ENCODE measurements at places on chromosomes 7 and 10.

GRCh38 chr7:171912-172515 is 20.4 kb upstream of the FAM20C start:
- no peaks in the 10 kb centered on the region for H3K4me1 ChIP-seq
- H3K36me3 ChIP-seq = no peaks in the 10 kb centered on the region
- DNase-seq = no peak

- H3K4me3 ChIP-seq = no peak overlapping the region
- no peaks in the 10 kb centered on the region for H3K27me3 ChIP-seq
- no peak for DNase-seq
Observed at GRCh38 chr10:125768219-125768855, 7.3 kb downstream of the MMP21 start.

GRCh38 chr10:109403551-109403950 is 519.8 kb downstream of the XPNPEP1 start:
- H3K36me3 ChIP-seq = no peaks in the 10 kb centered on the region
- no peak for DNase-seq
- H3K4me1 ChIP-seq = no peaks in the 10 kb centered on the region
- no peaks in the 10 kb centered on the region for H3K27me3 ChIP-seq
- no peak overlapping the region for H3K27ac ChIP-seq

- H3K4me3 ChIP-seq = no peak overlapping the region
- no peak overlapping the region for H3K27ac ChIP-seq
- peaks cover 22% of the 10 kb centered on the region for H3K4me1 ChIP-seq
- peaks cover 1% of the 10 kb centered on the region for H3K27me3 ChIP-seq
- no peaks in the 10 kb centered on the region for H3K36me3 ChIP-seq
- DNase-seq = no peak
Observed at GRCh38 chr7:114777288-114777687, 144.6 kb upstream of the MDFIC start.

DNA sequence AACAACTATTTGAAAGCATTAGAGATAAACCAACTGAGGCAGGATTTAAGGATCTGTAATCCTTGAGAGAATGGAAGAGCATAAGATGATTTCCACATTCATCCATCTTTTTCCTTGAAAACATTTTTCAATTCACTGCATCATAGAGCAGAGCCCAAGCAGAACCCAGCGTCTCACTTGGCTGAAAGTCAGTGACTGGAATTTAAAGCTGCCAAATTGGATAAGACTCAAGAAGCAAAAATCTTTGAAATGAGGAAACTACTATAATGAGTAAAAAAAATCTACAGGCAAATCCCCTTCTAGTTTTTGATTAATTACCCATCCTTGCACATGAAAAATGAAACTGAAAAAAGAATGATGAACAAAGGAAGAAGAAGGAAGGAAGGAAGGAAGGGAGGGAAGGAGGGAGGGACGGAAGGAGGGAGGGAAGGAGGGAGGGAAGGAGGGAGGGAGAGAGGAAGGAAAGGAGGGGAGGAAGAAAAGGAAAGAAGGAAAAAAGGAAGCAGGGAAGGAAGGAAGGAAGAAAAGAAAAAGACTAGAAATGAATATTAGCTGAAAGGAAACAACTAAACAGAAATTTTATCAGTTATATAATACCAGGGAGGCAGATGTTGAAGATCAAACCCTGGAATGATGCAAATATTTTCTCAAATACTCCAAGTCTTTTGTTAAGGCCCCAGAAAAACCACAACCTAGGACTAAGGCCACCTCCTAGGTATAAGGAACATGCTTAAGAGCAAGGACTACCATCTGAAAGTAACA is 336.3 kb upstream of the MAGI2 start:
- no peaks in the 10 kb centered on the region for H3K4me1 ChIP-seq
- no peak for DNase-seq
- H3K27ac ChIP-seq = no peak overlapping the region

GRCh38 chr10:68154211-68154497 is 44.9 kb downstream of the MYPN start:
- H3K4me3 ChIP-seq = no peak overlapping the region
- no peak overlapping the region for H3K27ac ChIP-seq
- no peaks in the 10 kb centered on the region for H3K27me3 ChIP-seq
- H3K4me1 ChIP-seq = peaks cover 8% of the 10 kb centered on the region
- H3K36me3 ChIP-seq = no peaks in the 10 kb centered on the region

DNA sequence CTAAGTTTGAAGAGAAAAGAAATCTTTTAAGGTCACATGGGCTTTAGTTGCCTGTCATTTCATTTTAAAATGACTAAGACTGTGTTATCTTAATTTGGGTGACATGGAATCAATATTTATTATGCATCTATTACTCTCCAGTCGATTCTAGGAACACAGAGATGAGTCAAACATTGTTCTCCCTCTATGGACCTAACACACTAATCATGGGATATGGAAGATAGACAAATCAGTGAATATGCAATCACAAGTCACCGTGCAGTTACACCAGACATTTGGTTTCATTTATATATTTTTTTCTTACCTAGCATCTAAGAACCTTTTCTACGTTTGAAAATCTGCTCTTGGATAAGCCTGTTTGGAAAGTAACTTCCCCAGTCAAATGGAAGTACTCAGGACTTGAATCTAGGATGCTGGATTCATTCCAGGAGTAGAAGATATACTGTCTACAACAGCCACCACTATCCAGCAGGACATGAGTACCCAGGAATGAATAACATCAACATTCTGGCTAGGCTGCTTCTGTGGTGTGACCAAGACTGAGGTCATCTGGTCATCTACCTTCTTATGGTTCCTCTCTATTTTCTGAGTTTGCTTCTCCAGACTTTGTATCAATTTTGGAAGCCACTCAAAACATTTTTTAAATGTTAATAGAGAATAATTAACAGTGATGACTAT is 902.9 kb upstream of the LRRN3 start:
- no peak overlapping the region for H3K27ac ChIP-seq
- no peaks in the 10 kb centered on the region for H3K27me3 ChIP-seq
- no peaks in the 10 kb centered on the region for H3K36me3 ChIP-seq
- H3K4me3 ChIP-seq = no peak overlapping the region
- no peak for DNase-seq
- no peaks in the 10 kb centered on the region for H3K4me1 ChIP-seq

DNA sequence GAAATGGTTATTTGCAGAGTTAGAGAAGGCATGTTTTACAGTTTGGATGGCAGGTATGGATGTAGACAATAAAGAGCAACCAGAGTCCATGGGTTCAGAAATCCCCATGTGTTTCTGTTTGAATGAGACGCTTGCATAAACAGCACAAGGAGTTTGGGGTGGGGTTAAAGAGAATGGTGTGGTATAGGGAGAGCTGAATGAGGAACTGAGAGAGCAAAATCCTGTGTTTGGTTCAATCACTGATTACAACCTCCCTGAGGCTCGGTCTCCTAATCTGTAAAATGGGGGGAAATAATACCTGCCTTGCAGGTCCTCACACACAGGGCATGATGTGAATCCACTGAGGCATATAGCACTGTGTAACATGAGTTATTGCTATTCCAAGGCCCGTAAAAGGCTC is 23.7 kb downstream of the CAV1 start:
- no peaks in the 10 kb centered on the region for H3K36me3 ChIP-seq
- no peak overlapping the region for H3K27ac ChIP-seq
- peaks cover 31% of the 10 kb centered on the region for H3K27me3 ChIP-seq
- DNase-seq = no peak
- H3K4me1 ChIP-seq = no peaks in the 10 kb centered on the region

GRCh38 chr7:100457033-100457432 is 7.0 kb downstream of the SPACDR start:
- H3K36me3 ChIP-seq = peaks cover 24% of the 10 kb centered on the region
- peaks cover 10% of the 10 kb centered on the region for H3K4me1 ChIP-seq
- H3K4me3 ChIP-seq = no peak overlapping the region
- no peak for DNase-seq

GRCh38 chr10:5089865-5090264 is 4.3 kb upstream of the AKR1C3 start:
- H3K36me3 ChIP-seq = no peaks in the 10 kb centered on the region
- H3K4me1 ChIP-seq = peaks cover 4% of the 10 kb centered on the region
- no peak overlapping the region for H3K27ac ChIP-seq

DNA sequence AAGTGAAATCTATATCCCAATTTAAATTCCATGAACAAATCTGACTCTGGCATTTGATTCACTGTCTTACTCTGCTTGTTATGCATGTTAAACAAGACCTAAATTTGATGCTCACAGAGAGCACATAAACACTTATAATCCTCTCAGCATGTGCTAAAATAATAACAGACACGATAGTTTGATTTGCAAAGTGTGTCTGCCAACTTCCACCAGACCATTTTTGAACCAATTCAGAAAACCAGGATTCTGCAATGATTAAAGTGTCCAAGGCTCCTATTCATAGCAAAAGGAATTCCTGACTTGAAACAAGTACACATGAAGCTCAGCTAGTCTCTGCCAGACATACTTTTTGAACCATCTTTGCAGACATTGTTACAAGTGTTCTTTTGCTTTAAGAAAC is 11.2 kb downstream of the RBM20 start:
- H3K27me3 ChIP-seq = peaks cover 30% of the 10 kb centered on the region
- DNase-seq = no peak
- H3K4me1 ChIP-seq = peaks cover 19% of the 10 kb centered on the region
- H3K27ac ChIP-seq = no peak overlapping the region
- no peak overlapping the region for H3K4me3 ChIP-seq

DNA sequence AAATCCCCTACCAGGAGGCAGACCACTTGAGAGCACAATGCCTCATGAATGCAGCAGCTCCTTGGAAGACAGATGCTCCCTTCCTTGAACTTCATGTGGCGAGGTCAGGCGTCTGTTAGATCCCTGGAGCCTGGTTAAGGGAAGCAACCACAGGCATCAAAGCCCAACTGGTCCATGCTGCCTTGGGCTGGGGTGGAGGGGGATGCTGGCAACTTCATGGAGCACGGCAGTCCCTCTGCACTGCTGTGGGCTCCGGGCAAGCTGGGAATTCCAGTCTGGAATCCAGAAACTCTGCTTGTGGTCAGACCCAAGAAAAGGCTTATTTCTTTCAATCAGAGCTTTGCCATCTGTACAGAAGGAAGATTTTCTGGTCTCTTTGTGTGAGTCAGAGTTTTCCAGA is 130.4 kb downstream of the PFKFB3 start:
- H3K36me3 ChIP-seq = peaks cover 36% of the 10 kb centered on the region
- H3K27ac ChIP-seq = no peak overlapping the region
- no peaks in the 10 kb centered on the region for H3K27me3 ChIP-seq
- H3K4me1 ChIP-seq = peaks cover 6% of the 10 kb centered on the region
- H3K4me3 ChIP-seq = no peak overlapping the region
- no peak for DNase-seq

- peaks cover 43% of the 10 kb centered on the region for H3K4me1 ChIP-seq
- H3K36me3 ChIP-seq = peaks cover 53% of the 10 kb centered on the region
- H3K27ac ChIP-seq = no peak overlapping the region
- H3K4me3 ChIP-seq = no peak overlapping the region
- H3K27me3 ChIP-seq = no peaks in the 10 kb centered on the region
Observed at GRCh38 chr10:79357180-79357579, 9.9 kb downstream of the PPIF start.

DNA sequence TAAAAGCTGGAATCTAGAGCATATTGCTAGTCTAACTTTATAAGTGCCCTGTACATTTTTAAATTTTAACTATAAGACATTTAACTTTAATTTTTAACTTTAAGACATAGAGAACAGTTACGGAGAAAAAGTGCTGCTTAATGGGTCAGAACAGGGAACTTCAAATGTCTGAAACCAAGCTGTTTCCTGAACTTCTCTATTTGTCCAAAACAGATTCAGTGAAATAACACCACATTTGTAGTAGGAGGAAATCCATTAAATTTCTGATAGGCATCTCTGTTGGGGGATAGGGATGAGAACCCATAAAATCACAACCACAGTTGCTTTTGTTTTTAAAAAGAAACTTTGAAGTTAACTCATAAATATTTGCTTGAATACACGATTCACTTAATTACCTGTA is 170.8 kb upstream of the ANK3 start:
- H3K27ac ChIP-seq = no peak overlapping the region
- peaks cover 9% of the 10 kb centered on the region for H3K4me1 ChIP-seq
- no peak for DNase-seq
- peaks cover 17% of the 10 kb centered on the region for H3K36me3 ChIP-seq
- H3K27me3 ChIP-seq = no peaks in the 10 kb centered on the region

- DNase-seq = no peak
- H3K4me3 ChIP-seq = no peak overlapping the region
- H3K27ac ChIP-seq = no peak overlapping the region
Observed at GRCh38 chr7:89401099-89401498, 605.6 kb upstream of the TEX47 start.

GRCh38 chr7:379456-380138 is 89.6 kb downstream of the FOXL3 start:
- H3K4me3 ChIP-seq = no peak overlapping the region
- peaks cover 12% of the 10 kb centered on the region for H3K4me1 ChIP-seq
- H3K36me3 ChIP-seq = peaks cover 5% of the 10 kb centered on the region
- DNase-seq = no peak

GRCh38 chr10:132816718-132817117 is 30.8 kb upstream of the NKX6-2 start:
- H3K4me1 ChIP-seq = no peaks in the 10 kb centered on the region
- H3K27me3 ChIP-seq = peaks cover 2% of the 10 kb centered on the region
- no peak overlapping the region for H3K27ac ChIP-seq
- H3K36me3 ChIP-seq = no peaks in the 10 kb centered on the region

DNA sequence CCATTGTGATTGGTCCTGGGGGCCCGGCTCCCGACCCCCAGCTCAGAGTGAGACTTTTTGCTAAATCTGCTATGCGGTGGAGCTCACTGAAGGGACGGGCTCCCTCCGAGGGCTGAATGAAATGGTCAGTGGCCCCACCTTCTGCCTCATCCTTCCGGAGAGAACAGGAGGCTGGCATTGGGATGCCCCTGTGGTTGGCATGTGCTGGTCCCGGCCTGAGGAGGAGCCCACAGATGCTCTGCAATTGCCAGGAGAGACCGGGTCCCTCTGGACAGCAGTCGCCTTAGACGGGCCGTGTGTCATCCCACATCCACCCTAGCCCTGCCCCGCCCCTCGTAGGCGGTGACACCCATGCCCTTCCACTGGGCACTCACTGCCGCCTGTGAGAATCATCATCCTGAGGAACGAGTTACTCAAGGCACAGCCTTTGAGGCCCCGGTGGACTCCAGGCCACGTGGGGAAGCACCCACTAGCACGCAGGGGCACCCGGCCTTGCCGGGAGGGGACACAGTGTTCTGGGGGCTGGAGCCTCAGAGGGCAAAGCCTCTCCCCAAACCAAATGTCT is 21.2 kb upstream of the DPYSL4 start:
- no peaks in the 10 kb centered on the region for H3K27me3 ChIP-seq
- no peak overlapping the region for H3K4me3 ChIP-seq
- H3K4me1 ChIP-seq = peaks cover 31% of the 10 kb centered on the region
- DNase-seq = no peak
- H3K36me3 ChIP-seq = no peaks in the 10 kb centered on the region
- H3K27ac ChIP-seq = no peak overlapping the region

DNA sequence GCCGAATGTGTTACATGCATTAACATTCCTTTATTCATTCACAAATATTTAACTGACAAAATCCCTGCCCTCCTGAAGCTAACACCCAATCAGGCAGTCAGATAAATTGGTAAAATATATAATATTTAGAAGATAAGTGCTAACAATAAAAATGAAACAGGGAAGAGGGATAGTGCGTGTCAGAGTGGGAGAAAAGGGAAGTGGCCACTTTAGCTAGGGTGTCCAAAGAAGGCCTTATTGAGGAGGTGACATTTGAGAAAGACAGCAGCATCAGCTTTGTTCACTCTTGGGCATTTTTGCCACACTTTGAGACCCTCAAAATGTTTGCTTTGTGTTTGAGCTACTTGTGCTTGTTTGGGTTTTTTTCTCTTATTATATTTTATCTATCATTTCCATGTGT is 317.8 kb downstream of the SNX13 start:
- peaks cover 3% of the 10 kb centered on the region for H3K27me3 ChIP-seq
- H3K27ac ChIP-seq = no peak overlapping the region
- no peaks in the 10 kb centered on the region for H3K36me3 ChIP-seq
- no peaks in the 10 kb centered on the region for H3K4me1 ChIP-seq

GRCh38 chr10:95782318-95782717 is 26.4 kb downstream of the ENTPD1 start:
- H3K4me3 ChIP-seq = no peak overlapping the region
- H3K36me3 ChIP-seq = peaks cover 19% of the 10 kb centered on the region
- H3K27me3 ChIP-seq = peaks cover 14% of the 10 kb centered on the region
- no peak for DNase-seq
- peaks cover 49% of the 10 kb centered on the region for H3K4me1 ChIP-seq
